Heart left ventricle (tissue), 16 donors: ENCODE measurements at places on chromosomes 5 and 9. TPM values are rescaled to one million over a fixed set of nuclear protein-coding genes. Genes with fewer than 3 reads are reported as not detected.

GRCh38 chr9:136021171-136021871 lies 60.1 kb upstream of the UBAC1 start:
- no peak overlapping the region for H3K4me3 ChIP-seq
- H3K36me3 ChIP-seq, result no peaks in the 10 kb centered on the region
- DNase-seq, result no peak
- H3K4me1 ChIP-seq, result peaks cover 14% of the 10 kb centered on the region
- H3K27me3 ChIP-seq, result no peaks in the 10 kb centered on the region

The TMEM167A gene
- 22.8 TPM for total RNA-seq

The INSL6 gene
- total RNA-seq, result not detected

The GPR150 gene
- 0.17 TPM for total RNA-seq

DNA sequence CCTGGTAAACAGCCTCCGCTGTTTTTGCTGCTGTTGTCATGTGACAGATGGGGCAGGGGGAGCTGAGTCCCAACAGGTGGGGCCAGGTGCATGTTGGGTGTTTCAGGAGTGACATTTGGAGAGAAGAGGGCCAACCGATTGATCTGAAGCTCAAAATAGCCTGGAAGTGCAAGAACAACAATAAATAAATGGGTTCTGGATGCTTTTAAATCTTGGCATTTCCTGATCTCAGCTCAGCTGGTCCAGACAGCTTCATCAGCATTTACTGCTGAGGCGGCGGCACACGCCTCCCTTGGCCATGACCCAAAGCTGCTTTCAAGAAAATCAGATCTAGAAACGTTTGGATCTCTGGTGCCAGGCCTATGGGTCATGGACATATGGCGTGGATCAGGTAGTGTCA lies 70.5 kb downstream of the PPARGC1B start:
- H3K4me1 ChIP-seq, result peaks cover 98% of the 10 kb centered on the region
- no peaks in the 10 kb centered on the region for H3K36me3 ChIP-seq
- H3K4me3 ChIP-seq, result no peak overlapping the region
- DNase-seq, result no peak
